Activated T-helper 17 cell treated with anti-CD3 and anti-CD28 coated beads, Interleukin-2, amount 50 U/mL, for 72 hours (primary cell): ENCODE measurements at places on chromosomes 7 and 10. TPM values are rescaled to one million over a fixed set of nuclear protein-coding genes. Genes with fewer than 3 reads are reported as not detected.

The RGS10 gene
- 85.2 TPM for total RNA-seq

The OR13A1 gene
- total RNA-seq = not detected

DNA sequence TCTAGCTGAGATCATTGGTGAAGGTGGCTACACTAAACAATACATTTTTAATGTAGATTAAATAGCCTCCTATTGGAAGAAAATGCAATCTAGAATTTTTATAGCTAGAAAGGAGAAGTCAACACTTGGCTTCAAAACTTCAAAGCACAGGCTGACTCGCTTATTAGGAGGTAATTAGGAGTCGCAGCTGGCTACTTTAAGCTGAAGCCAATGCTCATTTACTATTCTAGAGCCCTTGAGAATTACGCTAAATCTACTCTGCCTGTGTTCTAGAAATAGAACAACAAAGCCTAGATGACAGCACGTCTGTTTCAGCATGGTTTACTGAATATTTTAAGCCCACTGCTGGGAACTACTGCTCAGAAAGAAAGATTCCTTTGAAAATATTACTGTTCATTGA lies 101.6 kb upstream of the EEPD1 start:
- no peak for ATAC-seq

GRCh38 chr7:25149836-25150235 lies 24.8 kb upstream of the CYCS start:
- ATAC-seq = no peak

GRCh38 chr7:142943706-142944268 lies 4.5 kb downstream of the LLCFC1 start:
- no peak for ATAC-seq

GRCh38 chr7:102891693-102892261 lies 21.0 kb upstream of the LRRC17 start:
- no peak for ATAC-seq

GRCh38 chr7:121212036-121212435 lies 116.8 kb upstream of the WNT16 start:
- ATAC-seq = no peak
